ENCODE measurements at places on chromosomes 2 and 18.

GRCh38 chr2:63081404-63081803 is 30.8 kb downstream of the OTX1 start:
- no peak for DNase-seq

DNA sequence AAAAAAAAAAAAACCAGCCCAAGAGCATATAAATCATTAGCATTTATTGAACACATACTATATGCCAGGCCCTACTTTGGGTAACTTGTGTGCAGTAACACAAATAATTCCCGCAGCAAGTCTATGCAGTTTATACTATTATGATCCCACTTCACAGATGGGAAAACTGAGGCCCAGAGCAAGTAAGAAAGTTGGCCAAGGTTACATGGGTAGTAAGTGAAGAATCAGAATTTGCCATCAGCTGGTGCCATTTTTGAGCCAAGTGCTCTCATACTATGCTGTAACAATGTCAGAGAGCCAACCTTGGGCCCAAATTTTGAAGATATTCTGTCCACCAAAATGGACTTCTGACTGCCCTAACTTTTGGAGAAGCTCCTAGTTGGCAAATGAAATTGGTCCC is 13.5 kb upstream of the PSD4 start:
- DNase-seq: no peak

DNA sequence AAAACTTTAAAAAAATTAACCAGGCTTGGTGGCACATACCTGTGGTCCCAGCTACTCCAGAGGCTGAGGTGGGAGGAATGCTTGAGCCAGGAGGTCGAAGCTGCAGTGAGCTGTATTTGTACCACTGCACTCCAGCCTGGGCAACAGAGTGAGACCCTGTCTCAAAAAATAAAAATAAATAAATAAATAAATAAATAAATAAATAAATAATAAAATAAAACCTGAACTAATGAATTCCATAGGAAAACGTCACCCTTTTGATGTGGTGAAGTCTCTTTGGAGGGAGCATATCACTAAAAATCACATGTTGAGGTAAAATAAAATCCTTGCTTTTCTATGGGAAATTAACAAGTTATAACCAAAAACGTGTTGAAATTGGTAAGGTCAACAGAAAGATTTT is 29.6 kb upstream of the ITGAV start:
- DNase-seq: no peak

GRCh38 chr2:23390152-23390551 is 5.2 kb downstream of the KLHL29 start:
- DNase-seq: peak; percentile 80

- no peak for DNase-seq
Observed at GRCh38 chr2:42051543-42052235, 3.9 kb downstream of the PKDCC start.

GRCh38 chr18:10040287-10041011 is 126.6 kb downstream of the VAPA start:
- DNase-seq: peak; percentile 81

- DNase-seq: no peak
Observed at GRCh38 chr2:8743261-8743660, 61.4 kb downstream of the ID2 start.

- DNase-seq: peak; percentile 65
Observed at GRCh38 chr2:119476301-119477112, 44.9 kb downstream of the TMEM37 start.

- DNase-seq: no peak
Observed at GRCh38 chr2:236344446-236344845, 80.2 kb upstream of the ASB18 start.

GRCh38 chr2:50885948-50886347 is 146.0 kb downstream of the NRXN1 start:
- DNase-seq: no peak

DNA sequence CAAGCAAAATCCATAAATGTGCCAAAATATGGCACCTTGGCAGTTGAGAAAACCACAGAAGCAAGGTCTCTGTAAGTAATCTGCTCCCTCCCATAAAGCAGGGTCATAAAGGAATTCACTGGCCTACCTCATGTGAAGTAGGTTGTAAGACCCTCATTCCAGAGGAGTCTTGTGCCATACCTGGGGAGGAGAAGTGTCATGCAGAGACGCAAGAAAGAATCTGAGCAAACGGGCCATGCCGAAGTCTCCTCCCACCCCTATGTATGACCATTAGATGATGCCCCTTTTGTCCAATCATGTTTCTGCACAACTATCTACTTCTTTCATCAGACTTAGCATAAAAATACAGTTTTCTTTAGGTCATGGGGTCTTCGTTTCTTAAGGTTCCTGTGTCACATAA is 14.6 kb downstream of the NMUR1 start:
- no peak for DNase-seq

DNA sequence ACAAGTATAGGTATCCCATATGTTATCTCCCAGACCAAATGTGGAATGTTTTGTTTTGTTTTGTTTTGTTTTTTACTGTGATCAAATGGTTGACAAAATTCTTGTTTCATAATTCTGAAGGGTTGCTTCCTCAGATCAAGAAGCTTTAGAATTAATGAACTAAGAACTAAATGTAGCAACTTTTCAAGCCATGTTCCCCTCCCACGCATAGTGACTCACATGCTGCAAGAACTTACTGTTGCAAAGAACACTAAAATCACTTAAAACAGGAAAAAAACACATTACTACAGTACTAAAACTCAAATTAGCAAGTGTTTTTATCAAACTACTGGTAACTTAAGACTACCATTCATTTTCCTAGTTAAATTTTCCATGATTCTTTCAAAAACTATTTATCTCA is 30.6 kb downstream of the HNRNPLL start:
- DNase-seq: peak; percentile 93

GRCh38 chr2:8462899-8463648 is 218.8 kb upstream of the ID2 start:
- DNase-seq: no peak

GRCh38 chr2:84041506-84041905 is 417.6 kb downstream of the SUCLG1 start:
- no peak for DNase-seq

GRCh38 chr2:187499941-187500532 is 52.0 kb upstream of the CALCRL start:
- peak; percentile 72 for DNase-seq

- peak; percentile 0 for DNase-seq
Observed at GRCh38 chr18:51425889-51426288, 228.4 kb upstream of the MEX3C start.

DNA sequence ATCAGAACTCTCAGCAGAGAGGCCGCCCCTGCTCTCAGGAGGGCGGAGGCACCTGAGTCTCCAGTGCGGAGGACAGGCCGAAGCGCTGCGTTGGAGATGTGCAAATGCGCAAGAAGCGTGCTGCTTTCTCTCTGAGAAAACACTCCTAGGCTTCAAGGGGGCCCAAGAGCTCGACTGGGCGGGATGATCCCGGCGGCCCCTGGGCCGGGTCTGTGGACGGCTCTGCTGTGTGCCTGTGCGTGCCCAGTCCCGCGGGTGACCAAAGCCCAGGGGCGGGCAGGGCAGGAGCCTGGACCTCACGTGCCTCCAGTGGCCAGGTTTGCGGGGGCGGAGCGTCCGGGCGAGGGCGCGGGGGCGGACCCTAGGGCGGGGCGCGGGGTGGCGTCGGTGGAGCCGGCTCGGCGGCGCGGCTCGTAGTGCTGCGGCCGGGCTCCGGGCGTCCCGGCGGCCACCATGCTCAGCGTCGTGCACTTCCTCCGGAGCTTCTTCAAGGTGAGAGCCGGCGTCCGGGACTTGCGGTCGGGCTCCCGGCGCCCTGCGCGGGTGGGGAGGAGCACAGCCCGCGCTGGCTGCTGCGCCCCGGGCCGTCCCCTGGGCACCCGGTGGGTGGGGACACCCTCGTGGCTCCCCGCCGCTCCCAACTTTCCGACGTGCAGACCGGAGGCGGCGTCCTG is at the start of gene ARHGEF4:
ARHGEF4 (plus strand) TSS at position 414 of the 674 bp plus-strand sequence; CDS start at position 454, 40 bp downstream.
- no peak for DNase-seq

- DNase-seq: peak; percentile 80
Observed at GRCh38 chr2:145186303-145186702, 666.4 kb upstream of the ZEB2 start.

DNA sequence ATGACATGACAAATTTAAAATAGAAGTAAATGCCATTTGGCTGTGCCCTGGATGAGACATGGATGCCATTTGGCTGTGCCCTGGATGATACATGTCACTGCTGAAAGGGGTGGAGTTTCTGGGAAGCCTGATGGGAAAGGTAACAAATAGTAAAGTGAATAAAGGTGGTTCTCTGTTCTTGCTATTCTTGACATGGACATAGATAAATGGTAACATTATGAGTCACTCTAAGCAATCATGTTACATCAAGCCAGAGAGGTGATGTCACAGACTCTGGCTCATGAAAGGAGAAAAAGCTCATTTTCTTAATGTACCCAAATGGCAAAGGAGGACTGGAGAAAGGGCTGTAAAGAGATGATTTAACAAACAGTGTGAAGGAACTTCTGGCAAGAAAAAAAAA is 86.4 kb downstream of the EML6 start:
- DNase-seq: peak; percentile 76

GRCh38 chr2:61566566-61566965 is 28.4 kb upstream of the XPO1 start:
- DNase-seq: peak; percentile 7

DNA sequence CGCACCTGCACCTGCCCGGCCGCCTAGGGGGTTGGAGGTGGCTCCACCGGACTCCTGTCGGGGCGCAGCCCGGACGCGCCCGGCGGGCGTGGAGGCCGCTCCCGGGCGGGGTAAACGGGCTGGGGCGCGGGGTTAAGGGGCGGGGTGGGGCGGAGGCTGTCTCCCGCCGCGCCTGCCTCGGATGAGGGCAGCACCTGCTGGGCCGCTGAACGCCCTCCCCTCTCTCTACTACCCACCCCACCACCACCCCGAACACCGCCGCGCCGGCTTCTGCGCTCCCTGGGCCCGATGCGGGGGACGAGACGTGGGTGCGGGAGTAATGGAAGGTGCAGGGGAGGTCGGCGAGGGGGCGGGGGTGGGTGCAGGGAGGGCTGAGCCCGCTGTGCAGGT is 224.8 kb upstream of the ID2 start:
- no peak for DNase-seq

GRCh38 chr2:117058366-117058765 is 756.1 kb upstream of the DDX18 start:
- DNase-seq: no peak

GRCh38 chr2:216339456-216340279 is 32.6 kb downstream of the MARCHF4 start:
- peak; percentile 47 for DNase-seq

- DNase-seq: no peak
Observed at GRCh38 chr2:124333784-124334183, 308.7 kb downstream of the CNTNAP5 start.

GRCh38 chr2:238227587-238228032 is 12.2 kb downstream of the HES6 start:
- DNase-seq: no peak

- peak; percentile 62 for DNase-seq
Observed at GRCh38 chr18:74597034-74597661, 522 bp upstream of the ZNF407 start.

DNA sequence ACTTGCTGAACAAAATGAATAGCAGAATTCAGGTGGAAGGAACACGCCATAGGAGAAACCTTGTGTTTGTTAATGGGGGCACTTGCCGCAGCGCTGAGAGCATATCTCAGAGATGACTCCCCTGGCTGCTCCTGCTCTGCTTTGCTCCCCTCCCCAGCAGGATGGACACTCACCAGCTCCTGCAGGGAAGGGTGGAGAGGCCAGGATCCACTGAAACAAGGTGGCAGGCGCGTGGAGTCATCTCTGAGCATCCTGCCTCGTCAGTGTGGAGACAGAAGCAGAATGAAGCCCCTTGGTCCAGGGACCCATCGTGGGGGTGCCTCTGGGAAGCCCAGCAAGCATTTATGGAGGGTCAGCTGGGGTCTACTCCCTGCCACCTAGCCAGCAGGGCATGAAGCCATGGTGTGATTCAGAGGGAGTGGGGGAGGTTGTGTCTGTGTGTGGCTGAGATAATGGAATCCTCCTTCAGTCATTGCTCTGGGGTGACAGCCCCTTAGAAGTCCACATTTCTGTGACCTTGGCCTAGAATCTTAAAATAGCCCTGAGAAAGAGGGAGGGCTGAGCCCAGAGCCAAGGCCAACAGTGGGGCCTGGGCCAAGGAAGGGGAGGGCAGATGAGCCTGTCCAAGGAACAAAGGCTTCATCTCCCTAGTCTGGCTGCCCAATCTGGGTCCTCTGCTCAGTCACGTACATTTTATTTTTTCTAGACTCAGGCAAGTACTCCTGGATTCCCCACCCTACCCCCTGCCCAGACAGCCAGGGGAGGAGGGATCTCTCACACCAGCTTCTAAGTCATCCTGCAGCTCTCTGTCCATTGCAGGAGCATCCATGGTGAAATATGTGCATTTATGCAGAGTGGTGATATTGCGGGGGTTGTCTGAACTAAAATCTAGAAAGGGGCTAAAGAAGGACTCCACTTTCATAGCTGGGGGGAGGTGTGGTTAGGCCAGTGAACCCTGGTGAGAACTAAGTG is 215.4 kb downstream of the ZBTB7C start:
- DNase-seq: no peak

DNA sequence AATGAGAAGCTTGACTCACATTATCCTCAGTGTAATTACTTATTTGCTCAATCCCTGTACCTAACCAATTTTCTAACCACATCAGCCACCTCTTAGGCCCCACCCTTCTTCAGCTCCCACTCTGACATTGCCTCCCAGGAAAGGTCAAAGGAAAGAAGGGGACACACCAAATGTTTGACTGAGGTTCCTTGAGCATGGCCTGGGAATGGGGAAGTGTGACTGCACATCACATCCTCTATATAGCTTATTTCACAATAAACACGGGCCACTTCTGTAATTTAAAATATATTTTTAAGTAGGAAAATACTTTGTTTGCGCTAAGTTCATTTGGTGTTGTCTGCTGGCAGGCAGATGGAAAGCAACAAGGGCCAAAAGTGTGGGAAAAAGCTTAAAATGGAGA is 3.0 kb upstream of the FIGLA start:
- no peak for DNase-seq

- DNase-seq: no peak
Observed at GRCh38 chr2:7264791-7265190, 347.6 kb downstream of the RNF144A start.

DNA sequence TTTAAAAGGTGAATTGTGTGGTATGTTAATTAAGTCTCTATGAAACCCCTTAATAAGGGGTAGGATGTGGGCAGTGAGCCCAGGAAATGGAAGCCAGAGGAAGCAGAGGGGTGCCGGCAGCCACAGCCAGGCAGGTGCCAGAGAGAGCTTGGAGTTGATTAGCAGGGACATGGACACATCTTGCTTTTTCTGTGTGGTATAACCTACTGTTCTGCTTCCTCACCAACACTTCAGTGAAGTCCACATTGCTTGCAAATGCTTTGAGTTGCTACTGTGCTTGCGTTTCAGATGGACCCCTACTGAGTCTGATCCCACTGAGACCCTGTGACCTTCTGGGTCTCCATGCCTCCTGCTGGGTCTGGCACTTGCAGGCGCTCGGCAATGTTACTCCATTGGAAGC is 30.3 kb upstream of the ARHGEF4 start:
- no peak for DNase-seq

DNA sequence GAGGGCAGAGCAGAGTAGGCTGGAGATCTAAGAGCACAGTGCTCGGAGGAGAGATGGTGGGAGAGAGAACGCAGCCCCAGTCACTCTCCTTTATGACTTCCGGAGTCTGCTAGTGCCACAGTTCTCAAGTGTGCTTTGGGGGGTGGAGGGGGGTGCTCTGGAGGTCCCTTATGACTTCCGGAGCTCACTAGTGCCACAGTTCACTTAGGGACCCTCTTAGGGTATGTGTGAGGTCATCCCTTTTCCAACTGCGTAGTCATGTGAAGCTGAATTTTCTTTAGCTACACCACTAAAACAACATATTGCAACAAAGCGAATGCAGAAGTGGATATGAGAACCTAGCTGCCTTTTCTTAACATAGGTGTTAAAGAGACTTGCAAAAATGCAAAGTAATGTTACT is 153.7 kb upstream of the KCTD1 start:
- no peak for DNase-seq

GRCh38 chr2:8566774-8567468 is 114.9 kb upstream of the ID2 start:
- DNase-seq: no peak

Measured in fibroblast of mammary gland (primary cell).